ENCODE measurements at places on chromosomes 6 and 20.

DNA sequence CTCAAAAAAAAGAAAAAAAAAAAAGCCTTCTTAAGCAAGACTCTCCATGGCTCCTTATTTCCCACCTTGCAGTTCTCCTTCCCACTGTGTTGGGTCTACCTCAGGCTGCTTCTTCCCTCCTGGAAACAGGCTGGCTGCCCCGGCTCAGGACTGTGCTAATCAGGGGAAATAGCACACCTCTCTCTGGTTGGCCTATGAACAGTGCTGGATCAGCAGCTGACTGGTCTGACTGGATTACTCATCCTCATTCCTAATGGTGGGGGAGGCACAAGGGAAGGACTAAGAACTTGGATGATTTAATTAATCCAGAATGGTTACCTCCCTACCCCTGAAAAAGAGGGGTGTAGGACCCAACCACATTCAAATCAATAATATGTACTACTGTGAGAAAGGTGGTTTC is 3.9 kb upstream of the SRSF3 start:
- no peak for DNase-seq

GRCh38 chr6:119669221-119669620 is 319.7 kb upstream of the MAN1A1 start:
- DNase-seq = no peak

GRCh38 chr6:88671624-88672023 is 291.8 kb downstream of the RNGTT start:
- DNase-seq = no peak

DNA sequence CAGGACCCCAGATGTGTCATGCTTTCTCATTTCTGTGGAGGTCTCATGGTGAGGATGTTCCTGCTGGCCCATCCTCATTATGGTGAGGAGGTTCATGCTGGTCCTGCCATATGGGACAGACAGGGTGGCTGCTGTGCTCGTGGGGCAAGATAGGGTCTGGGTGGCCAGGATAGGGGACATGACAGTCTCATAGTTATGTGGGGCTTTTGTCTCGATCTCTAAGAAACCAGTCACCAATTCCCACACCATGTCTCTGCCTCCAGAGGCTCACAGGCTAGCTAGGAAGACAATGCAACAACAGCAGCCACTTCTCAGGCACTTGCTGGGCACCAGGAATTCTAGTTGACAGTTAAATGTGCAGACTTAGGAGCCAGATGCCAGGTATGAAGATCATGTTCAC is 4.2 kb upstream of the MAPK13 start:
- no peak for DNase-seq

GRCh38 chr6:36120539-36120938 is 9.8 kb upstream of the MAPK13 start:
- DNase-seq = no peak
